Fibroblast of skin of left quadriceps (primary cell): ENCODE measurements at places on chromosomes 5 and 9.

GRCh38 chr9:126613651-126614050 lies at the start of gene LMX1B:
Gene LMX1B (plus strand): TSS chr9:126613928. CDS start chr9:126614450, 522 bp downstream.
- DNase-seq = peak; percentile 22

DNA sequence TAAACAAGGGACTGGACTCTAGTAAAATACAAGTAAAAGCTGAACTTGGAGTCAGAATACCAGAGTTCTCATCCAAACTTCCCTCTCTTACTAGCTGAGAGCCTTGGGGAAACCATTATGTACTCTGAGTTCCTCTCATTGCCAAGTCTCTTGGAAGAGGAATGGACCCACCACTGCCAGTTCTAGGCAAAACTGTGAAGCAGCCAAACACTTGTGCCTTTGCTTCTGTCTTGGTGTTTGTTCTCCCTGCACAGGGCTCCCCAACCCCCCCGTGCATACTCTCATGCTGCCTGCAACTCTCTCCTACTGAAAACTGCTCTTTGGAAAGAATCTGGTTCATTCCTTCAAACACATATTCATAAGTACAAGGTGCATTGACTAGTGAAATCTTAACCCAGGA lies 102.6 kb downstream of the PDZD2 start:
- no peak for DNase-seq

- no peak for DNase-seq
These were observed 15.8 kb downstream of the TLN1 start for GRCh38 chr9:35716230-35716629.

GRCh38 chr5:137960819-137961218 lies 71.6 kb downstream of the PKD2L2 start:
- DNase-seq = no peak

DNA sequence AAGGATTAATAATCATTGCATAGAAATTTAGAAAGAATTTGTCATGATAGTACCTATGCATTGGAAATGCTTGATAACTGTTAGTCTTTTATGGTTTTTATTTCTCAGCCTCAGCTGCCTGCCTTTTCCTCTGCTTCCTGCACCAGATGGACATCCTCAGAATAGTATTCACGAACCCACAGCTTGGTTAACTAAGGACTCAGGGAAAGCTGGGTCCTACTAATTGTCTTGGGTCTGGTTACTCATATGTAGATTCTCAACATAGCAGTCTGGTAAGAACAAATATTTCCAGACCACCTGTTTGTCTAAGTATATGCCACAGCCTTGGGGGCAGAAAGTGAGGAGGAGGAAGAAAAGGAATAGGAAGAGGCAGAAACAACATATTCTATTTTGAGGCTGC lies 464.5 kb upstream of the SMARCA2 start:
- no peak for DNase-seq

- no peak for DNase-seq
These were observed 249.2 kb upstream of the CCNH start for GRCh38 chr5:87661784-87662566.

DNA sequence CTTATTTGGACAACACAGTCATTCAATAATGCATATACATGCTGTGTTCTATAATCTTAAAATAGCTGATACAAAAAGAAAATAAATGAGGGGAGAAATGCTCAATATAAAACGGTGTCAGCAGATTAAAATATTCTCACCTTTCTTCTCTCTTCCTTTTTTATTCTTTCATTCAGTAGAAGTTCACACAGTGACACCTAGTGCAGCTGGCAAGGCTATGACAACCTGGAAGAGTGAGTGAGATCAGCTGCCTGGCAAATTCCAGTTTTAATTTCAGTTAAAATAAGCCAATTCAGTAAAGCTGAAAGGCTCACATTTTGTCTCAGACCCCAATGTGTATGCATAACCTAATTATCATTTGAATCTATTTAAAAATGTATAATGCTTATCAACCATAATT lies 150.3 kb downstream of the RASEF start:
- no peak for DNase-seq

DNA sequence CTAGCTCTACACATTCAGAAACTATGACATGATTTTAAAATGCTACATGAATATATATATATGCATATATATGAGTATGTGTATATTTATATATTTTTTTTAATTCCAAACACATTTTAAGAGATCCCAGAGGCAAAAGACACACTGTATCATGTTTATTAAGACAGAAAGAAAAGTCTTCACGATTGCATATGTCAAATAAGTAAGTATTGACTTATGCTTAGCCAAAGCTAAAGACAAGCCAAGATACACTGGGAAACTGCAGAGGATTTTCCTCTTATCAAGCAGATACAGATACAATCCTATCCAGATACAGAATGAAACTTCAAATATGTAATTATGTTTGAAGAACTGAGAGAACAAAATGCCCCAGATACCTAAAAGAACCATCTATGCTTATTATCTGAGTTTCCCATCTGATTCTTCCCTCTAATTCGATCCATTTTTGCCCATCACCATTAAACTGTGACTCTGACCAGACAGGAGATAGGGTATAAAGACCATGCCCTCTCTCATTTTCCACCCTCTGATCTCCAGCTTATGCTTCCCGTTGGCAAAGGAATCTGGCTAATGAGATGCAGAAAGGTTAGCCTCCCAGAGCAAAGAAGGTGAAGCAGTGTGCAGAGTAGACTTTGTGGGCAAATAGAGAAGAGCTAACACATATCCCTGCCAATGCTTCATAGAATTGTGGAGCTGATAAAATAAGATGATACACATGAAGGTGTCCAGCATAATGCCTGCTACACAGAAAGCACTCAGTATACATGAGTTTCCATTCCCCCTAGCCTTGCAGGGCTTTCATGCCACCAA lies 131.0 kb upstream of the TARS1 start:
- DNase-seq = no peak

- no peak for DNase-seq
These were observed 24.7 kb downstream of the MLANA start for GRCh38 chr9:5915438-5915837.

GRCh38 chr9:91913986-91914385 lies 36.0 kb downstream of the ROR2 start:
- no peak for DNase-seq

- no peak for DNase-seq
These were observed 54.0 kb downstream of the NSUN2 start for GRCh38 chr5:6578676-6579343.

DNA sequence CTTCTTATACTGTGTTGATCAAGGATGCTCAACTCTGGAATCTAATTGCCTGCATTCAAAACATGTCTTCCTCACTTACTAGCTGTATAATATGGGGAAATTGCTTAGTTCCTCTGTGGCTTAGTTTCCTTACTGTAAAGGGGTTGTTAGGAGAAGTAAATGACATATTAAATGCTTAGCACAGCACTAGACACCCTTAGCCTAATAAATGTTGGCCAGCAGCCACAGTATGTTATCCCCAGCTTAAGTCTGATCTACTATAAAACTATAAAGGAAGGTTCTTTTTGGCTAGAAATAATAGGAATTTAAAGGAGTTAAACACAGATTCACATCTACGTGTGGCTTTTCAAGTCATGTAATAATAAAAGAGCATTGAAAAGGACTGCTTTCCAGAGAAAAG lies 232.4 kb downstream of the PCSK1 start:
- DNase-seq = no peak

DNA sequence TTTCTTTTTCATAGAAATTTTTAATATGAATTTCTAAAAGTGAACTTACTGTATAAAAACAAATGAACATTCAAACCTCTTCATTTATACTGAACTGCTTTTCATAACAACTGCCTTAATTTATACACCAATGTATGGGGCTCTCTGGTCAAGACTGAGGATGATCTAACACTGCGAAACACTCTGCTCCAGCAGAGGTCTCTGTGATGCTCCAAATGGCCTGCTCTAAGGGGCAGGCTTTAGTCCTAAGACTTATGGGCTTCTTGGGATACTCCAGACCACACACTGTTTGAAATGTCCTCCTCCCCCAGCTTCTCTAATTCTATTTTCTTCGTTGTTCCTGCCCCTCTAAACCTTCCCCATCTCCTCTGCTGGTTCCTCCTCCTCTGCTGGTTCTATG lies 58.5 kb downstream of the LIFR start:
- DNase-seq = peak; percentile 8

DNA sequence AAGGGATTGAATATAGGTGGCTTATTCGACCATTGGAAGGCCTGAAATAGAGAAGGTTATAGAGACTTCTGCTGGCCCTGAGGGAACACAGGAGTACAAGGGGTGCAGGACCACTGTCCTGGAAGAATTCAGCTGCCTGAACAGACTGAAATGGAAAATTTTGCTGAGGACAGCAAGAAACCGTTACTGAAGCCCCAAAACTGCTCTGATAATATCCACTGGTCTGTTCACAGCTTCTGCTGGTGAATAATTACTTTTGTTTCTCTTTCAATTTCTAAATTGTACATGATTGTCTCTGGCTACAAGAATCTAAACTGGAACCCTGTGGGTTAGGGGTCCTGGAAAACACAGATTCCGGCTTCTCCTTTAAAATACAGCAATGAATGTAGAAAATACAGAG lies 218.5 kb upstream of the CDH12 start:
- no peak for DNase-seq

DNA sequence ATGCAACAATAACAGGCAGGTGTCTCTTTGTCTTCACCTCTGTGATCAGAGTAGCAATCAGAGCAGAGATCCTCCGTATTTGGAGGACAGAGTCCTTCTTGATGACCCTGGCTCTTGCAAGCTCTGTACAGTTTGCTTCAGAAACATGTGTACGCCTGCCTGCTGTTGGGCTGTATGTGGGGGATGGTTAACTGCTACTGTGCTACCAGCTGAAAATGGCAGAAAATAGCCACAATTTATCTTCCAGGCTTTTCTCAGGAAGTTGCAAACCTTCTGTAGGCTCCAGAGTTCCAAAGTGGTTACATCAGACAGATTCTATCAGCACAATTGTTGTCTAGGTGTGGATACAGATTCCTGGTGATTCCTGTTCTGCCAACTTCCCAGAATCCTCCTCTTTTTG lies 35.5 kb downstream of the DDX46 start:
- no peak for DNase-seq

DNA sequence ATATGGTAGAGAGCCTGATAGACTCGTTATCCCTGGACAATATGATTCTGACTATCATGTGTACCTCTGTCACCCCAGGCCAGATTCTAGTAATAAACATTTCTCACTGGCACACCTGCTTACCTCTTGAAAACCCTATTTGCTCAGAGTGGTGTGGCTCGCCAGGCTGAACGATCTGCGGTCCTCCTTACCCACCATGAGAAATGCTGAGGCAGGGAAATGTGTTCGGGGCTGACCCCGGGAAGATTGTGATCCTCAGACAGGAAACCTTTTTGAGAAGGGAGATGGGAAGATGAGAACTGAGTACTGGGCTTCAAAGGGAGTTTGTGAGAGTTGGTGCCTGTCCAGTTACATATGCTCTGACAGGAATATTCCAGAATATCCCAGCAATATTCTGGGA lies 10.7 kb upstream of the PRXL2C start:
- no peak for DNase-seq

DNA sequence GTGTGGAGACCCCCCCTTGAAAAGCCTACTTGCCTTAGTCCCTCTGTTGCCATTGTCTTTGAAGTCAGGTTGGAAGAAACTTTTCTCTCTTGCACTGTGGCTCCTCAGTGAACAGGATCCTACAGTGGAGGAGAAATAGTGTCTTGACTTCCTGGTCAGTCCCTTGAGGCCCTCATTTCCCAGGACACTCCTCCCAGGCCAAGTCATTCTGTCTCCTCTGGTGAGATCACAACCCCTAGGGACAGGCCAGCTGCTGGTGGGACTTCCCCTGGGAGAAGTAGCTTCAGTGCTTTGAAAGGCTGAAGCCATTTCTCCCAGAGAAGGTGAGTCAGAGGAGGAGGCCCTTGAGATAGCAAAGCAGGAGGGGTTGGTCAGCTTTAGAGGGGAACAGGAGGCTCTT lies 10.1 kb upstream of the GRIA1 start:
- DNase-seq = no peak
